ENCODE measurements at places on chromosomes 7 and 10.

DNA sequence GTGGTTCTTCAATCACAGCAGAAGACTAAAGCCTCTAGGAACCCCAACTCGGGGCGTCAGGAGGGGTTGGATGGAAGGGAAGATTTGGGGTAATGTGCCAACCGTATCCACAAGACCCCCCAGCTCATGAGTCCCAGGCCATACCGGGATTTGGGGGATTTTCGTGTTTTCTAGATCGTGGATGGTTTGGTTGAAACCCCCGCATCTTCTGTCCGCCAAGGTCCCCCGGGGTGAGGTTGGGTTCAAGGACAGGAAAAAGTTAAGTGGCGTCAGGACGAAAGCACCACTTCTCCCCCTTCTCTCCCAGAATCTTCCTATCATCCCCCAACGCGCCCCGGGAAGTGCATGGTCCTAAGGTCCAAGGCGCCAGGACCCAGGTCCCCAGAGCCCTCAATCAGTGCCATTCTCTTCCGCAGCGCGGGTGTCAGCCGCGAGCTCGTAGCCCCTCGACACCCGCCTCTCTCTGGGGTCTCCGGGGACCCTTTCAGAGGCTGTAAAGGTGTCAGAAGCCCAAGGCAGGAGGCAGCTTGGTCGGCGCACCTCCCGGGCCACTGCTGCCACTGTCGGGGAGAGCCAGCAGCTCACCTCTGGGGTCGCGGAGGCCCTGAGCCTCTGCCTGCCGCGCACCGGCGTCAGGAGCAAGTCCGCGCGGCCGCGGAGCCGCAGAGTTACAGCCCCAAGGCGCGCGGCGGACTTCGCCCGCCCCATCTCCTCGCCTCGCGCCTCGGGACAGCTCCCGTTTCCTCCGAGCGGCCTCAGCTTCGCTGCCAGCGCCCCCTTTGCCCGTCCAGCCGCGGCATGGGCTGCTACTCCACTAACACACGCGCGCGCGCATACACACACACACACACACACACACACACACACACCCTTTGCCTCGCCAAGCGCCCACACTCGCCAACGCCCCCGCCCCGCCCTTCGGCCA is 1.5 kb downstream of the MKX start:
- DNase-seq, result no peak

DNA sequence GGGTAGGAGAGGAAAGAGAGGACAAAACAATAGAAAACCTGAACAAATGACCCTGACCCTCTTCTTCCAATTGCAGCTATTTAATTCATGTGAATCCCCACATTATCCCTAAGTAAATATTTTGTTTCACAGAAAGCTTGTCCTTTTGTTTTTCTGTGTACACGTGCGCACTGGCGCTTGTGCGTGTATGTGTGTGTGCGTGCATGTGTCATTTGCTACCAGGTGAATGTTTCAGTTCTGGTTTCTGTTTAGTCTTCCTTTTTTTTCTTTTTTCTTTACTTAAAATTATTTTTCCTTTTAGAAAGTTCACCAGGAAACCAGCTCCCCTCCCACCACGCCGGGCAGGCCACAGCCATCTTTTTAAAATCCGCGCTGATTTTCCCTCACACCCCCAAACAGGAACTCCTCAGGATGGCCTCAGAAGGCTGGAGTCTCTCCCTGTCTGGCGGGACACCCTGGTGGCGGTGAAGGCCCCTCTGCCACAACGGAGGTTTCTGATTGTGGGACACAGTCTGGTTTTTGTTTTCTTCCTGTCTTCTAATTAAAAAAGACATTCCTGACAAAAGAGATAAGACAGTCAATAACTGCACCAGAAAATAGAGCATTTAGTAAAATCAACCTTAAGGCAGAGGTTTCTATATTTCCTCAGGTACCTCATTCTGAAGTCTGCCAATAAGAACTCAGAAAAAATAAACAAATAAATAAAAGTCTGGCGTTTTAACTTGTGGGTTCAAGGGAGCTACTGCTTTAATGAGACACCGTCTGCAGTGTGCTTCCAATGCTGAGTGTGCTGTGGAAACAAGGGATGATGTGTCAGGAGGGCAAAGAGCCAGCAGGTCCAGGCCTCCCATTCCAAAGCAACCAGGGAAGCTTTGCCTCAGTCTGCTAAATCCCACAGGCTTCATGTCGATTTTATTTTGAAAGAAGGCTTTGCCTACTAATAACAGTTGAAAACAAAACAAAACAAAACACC is 17.4 kb downstream of the IRF5 start:
- DNase-seq, result peak; percentile 12

GRCh38 chr10:65753532-65753931 is 1172.3 kb upstream of the LRRTM3 start:
- no peak for DNase-seq

DNA sequence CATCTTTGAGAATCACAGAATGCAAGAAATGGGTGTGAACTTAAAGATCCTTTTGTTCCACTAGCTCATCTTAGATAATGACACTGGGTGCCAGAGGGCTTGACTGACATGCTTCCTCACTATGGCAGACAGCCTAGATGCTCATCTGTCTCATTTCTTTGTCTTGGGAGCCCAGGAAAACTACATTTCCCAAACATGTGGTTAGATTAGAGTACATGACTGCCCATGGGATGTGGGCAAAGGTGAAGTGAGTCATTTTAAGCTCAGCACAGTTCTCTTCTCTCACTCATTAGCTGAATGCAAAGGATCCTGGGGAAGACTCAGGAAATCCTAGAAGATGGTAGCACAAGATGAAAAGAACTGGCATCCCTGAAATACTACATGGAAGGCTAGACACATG is 32.5 kb upstream of the TBX20 start:
- no peak for DNase-seq

DNA sequence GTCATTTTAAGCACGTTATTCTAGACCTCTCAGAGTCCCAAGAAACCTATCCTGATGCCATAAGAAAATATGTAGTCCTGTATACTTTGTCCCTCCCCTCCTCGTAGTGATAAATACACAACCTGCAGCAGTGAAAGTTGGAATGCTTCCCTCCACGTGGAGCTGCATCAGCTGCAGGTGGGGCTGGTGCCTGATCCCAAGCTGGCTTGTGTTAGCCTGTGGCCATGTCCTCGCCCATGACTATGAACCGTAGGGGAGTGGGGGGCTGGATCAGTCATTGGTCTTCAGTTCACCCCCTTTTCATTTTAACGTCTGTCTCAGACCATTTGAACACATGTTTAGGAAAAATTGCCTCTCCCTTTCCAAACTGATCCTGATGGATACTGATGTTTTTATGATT is 171.4 kb upstream of the HABP2 start:
- no peak for DNase-seq

DNA sequence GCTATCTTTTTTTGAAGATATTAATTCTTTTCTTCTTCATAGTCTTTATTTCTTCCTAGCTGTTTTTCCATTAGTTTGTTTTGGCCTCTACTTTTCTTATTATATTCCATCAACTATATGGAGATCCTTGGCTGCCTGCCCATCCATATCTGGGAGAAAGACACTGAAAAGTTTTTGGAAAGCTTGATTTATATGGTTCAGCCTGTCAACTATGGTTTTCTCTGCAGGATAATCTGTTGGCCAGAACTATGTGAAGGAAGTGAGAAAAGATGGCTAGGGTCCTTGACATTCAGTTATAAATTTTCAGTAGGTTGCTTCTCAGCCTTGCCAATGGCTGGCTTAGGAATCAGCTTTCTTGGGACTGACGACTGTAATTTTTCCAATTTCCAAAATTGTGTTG is 10.0 kb upstream of the CDK14 start:
- no peak for DNase-seq

- DNase-seq, result no peak
Measured at GRCh38 chr10:118439824-118440223, 97.7 kb upstream of the FAM204A start.

- no peak for DNase-seq
Measured at GRCh38 chr7:69185170-69185569, 413.1 kb upstream of the AUTS2 start.

- DNase-seq, result no peak
Measured at GRCh38 chr10:126264102-126265018, 123.9 kb downstream of the ADAM12 start.

DNA sequence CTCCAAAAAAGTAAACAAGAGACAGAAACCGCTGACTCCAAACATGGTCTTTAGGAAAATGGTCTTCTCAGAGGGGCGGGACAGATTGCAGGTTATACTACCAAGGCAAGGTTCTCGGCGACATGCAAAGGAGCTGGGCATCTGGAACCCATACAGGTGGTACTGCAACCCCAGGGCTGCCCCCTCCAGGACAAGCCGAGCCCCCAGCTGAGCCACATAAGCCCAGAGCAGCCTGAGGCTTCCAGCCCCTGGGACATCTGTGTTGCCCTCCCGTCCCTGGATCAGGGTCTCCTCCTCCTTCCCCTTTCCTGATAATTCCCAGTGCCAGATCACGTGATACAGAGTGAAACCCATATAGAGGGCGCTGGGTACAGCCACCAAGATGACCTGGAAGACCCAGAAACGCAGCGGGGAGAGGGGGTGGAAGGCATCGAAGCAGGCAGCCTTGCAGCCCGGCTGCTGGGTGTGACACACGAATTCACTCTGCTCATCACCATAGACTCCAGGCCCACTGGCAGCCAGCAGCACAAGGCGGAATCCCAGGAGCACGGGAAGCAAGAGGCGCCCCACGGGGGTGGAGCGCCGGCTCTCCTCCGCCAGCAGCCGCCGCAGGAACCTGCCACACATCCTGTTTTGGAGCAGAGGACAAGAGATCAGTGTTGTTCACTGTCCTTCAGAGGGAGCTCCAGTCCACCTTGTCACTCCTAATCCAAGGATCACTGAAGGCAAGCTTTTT is at the start of gene GJC3:
GJC3 (minus strand) TSS at position 627 of the 736 bp plus-strand sequence; CDS start at position 627, 0 bp downstream.
- no peak for DNase-seq

- DNase-seq, result no peak
Measured at GRCh38 chr10:110612087-110612486, 32.0 kb upstream of the RBM20 start.

DNA sequence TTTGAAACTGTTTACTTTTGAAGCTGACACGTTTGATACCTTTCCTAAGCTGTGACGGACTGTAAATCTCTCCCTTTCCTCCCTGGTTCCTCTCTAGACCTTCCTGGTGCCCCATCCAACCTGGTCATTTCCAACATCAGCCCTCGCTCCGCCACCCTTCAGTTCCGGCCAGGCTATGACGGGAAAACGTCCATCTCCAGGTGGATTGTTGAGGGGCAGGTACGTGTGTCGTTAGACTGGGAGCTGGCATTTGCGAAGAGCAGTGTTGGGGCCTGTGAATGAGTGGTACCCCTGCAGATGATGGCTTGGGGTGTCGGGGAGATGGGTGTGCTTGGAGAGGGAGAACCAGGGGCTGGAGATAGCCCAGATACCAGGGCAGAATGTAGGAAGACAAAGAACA is 602.7 kb upstream of the FOXK1 start:
- DNase-seq, result no peak

DNA sequence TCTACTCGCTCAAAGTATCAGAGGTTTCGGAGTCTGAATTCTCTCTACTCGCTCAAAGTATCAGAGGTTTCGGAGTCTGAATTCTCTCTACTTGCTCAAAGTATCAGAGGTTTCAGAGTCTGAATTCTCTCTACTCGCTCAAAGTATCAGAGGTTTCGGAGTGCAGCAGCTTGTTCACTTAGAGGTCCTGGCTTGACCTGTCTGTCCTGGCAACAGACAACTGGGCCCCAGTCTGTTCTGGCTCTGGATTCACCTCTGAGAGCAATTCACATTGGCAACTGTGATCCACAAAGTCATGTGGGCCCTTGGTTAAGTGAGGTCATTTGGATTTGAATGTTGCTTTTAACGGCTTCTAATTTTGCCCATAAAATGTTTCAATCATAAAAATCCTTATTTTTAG is 63.9 kb upstream of the ST8SIA6 start:
- DNase-seq, result no peak
